Calu3 (cell line): ENCODE measurements at places on chromosomes 5 and 9.

DNA sequence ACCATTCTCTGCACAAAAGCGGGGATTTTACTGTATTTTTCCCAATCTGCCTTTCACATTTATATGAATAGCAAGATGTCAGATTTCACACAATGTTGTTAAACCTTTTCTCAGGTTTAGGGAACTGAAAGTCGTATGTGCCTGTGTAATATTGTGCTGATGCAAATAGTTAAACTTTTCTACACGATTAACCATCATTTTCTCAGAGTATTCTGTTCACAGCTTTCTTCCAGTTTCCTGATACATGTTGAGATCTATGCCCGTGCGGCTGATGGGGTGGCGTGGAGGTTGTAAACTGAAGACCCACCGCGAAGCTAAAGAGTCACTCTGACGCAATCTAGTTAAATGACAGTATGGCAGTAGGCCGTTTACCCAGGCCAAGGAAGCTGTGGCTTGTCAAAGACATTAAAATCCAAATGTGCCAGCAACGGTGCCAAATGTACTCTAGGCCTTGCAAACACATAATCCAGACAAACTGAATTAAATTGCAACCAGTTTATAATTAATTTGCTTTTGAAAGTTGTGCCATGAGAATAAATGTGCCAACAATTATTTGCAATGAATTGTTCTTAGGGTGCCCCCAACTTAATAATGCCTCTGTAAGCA lies 145.7 kb downstream of the EBF1 start:
- no peak for DNase-seq

GRCh38 chr5:95924720-95925377 lies 36.8 kb downstream of the ELL2 start:
- DNase-seq = no peak

DNA sequence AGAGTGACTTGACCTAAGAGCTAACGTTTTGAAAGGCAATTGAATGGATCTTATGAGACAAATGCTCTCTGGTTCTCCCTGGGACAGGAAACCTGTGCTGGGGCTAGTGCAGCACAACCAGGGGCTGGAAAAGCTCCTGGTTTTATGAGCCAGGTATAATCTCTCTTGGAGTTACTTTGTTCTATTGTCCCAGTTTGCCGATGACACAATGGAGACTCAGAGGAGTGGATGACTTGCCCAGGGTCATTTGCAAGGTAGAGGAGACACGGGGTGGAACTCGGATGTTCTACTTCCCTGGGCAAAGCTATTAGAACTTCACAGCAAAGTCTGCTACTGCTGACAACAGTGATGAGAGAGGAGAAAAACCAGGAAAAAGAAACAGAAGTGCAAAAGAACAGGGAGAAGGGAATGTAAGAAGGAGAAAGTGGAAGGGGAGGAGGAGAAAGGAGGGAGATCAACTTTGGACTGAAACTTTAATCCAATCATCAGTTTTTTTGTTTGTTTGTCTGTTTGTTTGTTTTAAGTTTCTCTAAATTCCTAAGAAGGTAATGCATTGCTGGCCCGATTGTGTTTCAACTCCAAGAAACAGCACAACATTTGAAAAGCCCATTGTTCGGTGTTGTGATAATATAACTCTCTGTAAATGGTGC lies 7.4 kb upstream of the GSN start:
- no peak for DNase-seq

DNA sequence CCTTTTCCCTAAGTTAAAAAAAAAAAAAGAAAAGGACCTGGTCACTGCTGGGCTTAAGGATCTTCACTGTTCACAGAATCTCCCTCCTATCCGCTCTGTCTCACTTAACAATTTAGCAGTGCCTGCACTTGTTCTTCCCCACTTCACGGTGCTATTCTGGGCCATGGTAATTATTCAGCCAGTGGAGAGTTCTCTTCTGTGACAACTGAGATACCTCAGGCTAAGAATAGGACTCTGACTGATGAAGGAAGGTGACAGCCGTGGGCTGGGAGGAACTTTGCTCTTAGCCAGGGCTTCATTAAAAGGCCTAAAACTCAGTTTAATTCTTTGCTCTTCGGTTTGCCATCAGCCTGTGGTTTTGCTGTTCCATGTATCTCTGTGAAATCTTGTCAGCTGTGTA lies 51.9 kb upstream of the ENTREP1 start:
- no peak for DNase-seq

DNA sequence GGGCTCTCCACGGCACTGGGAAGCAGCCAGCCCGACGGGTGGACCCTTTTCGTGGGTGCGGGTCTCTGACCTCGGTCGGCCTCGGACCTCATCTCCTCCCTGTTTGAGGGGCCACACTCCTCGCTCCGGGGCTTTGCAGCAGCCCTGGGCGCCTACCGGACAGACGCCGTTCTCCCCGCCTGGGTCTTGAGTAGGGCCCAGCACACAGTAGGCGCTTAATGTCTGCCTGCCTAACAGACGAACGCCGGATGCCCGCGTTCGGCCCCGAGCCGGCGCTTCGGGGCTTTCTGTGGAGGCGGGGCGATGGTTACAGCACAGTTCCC lies 842 bp upstream of the GTF3C5 start:
- DNase-seq = no peak

- no peak for DNase-seq
These were observed 74.8 kb upstream of the TMEM171 start for GRCh38 chr5:73045623-73046022.

DNA sequence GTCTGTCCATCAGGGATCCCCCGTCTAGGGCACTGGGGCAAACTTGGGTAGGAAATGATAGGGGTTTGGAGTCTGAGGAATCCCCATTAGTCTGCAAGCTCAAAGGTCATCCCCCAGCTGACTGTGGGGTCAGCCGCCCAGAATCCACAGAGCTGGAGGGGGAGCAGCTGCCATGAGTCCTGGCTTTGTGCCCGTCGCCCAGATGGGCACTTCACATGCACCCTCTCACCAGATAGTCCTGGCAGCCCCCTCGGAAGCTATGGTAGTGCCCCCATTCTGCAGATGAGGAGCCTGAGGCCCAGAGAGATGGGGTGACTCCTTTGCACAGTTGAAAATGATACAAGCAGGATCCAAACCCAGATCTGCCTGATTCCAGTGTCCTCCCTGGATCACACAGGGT lies 35.7 kb upstream of the RPL26L1 start:
- no peak for DNase-seq

GRCh38 chr9:3980771-3981170 lies 319.1 kb downstream of the GLIS3 start:
- no peak for DNase-seq

- DNase-seq = no peak
These were observed 47.8 kb upstream of the TGFBR1 start for GRCh38 chr9:99056886-99057664.

DNA sequence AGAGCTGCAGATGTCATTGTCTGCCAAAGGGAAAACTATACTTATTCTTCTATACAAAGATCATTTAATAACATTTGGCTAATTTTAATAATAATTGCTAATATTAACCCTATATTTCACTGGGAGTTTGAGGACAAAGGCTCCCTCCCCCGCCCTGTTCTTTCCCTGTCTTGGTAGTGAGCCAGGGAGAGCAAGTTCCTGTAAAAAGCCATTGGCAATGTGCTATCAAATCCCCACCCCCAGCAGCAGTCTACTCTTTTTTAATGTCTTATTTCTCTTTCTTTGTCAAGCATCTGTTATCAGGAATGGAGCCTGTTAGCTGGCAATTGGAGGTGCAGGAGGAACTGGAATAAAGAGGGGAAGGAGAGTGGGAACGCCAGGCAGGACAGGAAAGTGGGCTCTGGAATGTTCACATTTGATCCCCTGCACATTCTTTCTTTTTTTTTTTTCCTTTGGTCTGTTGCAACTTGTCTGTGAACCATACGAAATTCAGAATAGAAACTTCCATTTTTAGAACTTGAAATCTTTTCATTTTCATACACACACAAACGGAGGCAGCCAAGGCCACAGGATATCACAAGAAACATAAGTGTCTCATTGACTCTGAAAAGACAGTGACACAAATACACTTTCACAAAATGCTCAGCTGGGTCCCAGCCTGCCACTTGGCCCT lies 664.8 kb upstream of the ZNF608 start:
- DNase-seq = peak; percentile 58

GRCh38 chr9:135729480-135729879 lies 27.5 kb downstream of the KCNT1 start:
- DNase-seq = no peak

DNA sequence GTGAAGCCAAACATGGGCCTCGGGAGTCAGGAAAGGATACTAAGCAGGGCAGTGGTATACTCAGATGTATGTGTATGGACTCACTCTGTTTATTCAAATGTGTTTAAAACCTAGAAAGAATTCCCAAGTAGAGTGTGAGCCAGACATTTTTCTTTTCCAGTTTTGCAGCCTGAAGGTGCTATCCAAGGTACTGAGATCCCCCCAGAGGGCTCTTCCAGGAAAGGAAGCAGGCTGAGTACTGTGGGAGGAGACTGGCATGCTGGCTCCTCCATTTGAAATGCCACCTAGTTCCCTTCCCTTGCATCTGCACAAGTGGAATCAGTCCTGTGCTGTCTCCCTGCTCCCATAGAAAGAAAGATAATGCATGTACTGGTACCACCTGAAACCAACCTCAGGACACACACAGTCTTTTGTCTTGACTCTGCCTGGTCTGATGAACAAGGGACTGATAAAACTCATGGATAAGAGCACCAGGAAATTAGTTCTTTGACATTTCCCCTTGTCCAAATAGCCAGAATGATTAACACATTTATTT lies 85.9 kb downstream of the HRH2 start:
- DNase-seq = no peak

DNA sequence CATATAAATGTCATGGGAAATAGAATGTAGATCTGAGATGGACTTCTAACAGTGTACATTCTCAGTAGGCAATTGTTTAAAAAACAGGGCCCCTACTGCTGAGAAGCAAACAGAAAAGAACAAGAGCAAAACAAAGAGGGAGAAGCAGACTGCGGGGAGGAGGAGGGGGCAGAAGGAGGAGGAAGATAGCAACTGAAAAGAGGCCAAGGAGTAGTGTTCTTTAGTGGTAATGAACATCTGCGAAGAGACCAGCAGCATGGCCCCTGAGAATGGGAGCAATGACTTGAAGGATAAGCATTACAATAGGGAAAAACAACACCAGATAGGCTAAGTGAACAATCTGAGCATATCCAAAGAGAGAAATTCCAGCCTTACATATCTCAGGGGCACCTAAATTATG lies 36.8 kb downstream of the HAPLN1 start:
- no peak for DNase-seq
